ENCODE measurements at places on chromosomes 1 and 21. TPM values are rescaled to one million over a fixed set of nuclear protein-coding genes. Genes with fewer than 3 reads are reported as not detected.
A peak's percentile ranks its signal among the peaks of the same experiment; 100 is the strongest.

TFF3 gene
- 52.7 TPM for total RNA-seq

WNT3A gene
- total RNA-seq, result not detected

SLC16A1 gene
- 153 TPM for total RNA-seq

CFAP45 gene
- total RNA-seq, result 0.41 TPM

HSD3B1 gene
- total RNA-seq, result not detected

CAPN8 gene
- total RNA-seq, result not detected

MROH7 gene
- not detected for total RNA-seq

FNBP1L gene
- 39.2 TPM for total RNA-seq

OR10J1 gene
- not detected for total RNA-seq

CD164L2 gene
- total RNA-seq, result not detected

HRNR gene
- not detected for total RNA-seq

IRF6 gene
- not detected for total RNA-seq

IL19 gene
- not detected for total RNA-seq

SV2A gene
- 17.4 TPM for total RNA-seq

FHAD1 gene
- 2.3 TPM for total RNA-seq

DUSP12 gene
- 54.7 TPM for total RNA-seq

DNA sequence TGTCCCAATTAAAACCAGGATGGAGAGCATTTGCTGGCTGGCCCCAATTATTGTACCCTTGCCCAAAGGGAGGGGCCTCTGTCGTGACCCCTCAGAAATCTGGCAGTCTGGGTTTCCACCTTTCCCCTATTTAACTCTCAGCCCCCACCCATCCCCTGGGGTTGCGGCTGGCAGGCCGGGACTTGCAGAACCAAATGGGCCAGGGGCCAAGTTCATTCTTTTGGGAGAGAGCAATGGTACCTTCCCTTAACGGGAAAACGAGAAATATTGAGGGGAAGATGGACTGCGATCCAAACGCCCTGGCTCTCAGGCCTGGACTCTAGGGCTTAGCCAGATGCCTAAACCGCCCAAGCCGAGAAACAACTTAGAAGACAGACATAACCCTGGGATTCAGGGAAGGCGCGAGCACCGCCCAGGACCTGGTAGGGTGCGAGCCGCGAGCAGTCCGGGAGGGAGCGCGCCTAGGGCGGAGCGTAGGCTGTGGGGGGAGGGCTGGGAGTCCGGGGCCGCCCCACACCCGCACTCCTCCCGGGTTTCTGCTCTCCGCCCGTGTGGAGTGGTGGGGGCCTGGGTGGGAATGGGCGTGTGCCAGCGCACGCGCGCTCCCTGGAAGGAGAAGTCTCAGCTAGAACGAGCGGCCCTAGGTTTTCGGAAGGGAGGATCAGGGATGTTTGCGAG lies at the start of gene SLC27A3:
Gene SLC27A3 (plus strand): TSS at position 628 of the 678 bp plus-strand sequence. CDS start 91 bp downstream, outside the sequence.
- no peak for DNase-seq
- no peak within 1 kb of the TSS for H3K27ac ChIP-seq
- peak within 1 kb of the TSS; percentile 49 for H3K4me3 ChIP-seq
- H3K4me1 ChIP-seq, result no peaks in the 10 kb centered on the region
- no peaks in the 10 kb centered on the region for H3K36me3 ChIP-seq

GRCh38 chr1:205493241-205494085 lies 11.0 kb upstream of the CDK18 start:
- H3K4me3 ChIP-seq, result no peak overlapping the region
- peaks cover 18% of the 10 kb centered on the region for H3K4me1 ChIP-seq
- DNase-seq, result peak; percentile 62

DNA sequence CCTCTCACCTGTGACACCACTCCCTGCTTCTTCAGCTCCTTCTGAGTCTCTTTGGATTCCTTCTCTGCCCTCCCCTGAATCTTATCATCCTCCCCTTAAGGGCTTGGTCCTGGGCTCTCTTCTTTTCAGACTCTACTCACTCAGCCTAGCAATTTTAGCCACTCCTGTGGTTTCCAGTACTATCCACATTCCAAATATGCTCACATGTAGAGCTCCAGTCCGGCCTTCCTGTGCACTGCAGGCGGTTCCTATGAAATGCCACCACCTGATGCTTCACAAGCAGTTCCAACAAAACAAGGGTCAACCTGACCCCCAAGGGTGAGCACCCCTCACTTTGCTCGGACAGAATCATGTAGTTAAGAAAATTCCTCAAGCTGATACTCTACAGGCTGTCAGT lies 35.9 kb downstream of the MAB21L3 start:
- H3K4me1 ChIP-seq, result peaks cover 3% of the 10 kb centered on the region
- no peak overlapping the region for H3K4me3 ChIP-seq
- no peak for DNase-seq
- no peaks in the 10 kb centered on the region for H3K36me3 ChIP-seq
- no peaks in the 10 kb centered on the region for H3K27me3 ChIP-seq

DNA sequence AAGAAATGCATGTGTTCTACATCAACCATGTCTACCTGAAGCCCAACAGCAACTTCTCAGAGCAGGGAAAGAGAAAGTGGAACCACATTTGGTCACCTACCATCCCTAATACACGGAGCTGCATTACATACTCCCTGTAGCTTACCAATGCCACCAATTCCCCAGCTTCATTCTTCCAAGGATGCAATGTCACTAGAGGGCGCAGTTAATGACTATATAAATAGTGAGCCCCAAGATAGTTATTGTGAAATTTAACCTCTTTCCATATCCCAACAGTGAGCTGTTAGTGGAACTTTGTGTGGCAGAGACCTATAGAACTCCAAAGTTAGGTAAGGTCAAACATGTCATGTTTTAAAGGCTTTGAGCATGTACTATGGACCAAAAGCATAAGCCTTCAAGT lies 618.3 kb downstream of the SMYD3 start:
- no peaks in the 10 kb centered on the region for H3K4me1 ChIP-seq
- H3K4me3 ChIP-seq, result no peak overlapping the region
- no peaks in the 10 kb centered on the region for H3K36me3 ChIP-seq
- DNase-seq, result peak; percentile 36
- no peak overlapping the region for H3K27ac ChIP-seq
- no peaks in the 10 kb centered on the region for H3K27me3 ChIP-seq

- no peaks in the 10 kb centered on the region for H3K4me1 ChIP-seq
- H3K27ac ChIP-seq, result no peak overlapping the region
- no peak for DNase-seq
Observed at GRCh38 chr1:171845998-171846397, 4.7 kb downstream of the DNM3 start.

GRCh38 chr1:52365071-52365745 lies 797 bp downstream of the CC2D1B start:
- peaks cover 5% of the 10 kb centered on the region for H3K36me3 ChIP-seq
- H3K27me3 ChIP-seq, result no peaks in the 10 kb centered on the region
- peak; percentile 49 for DNase-seq
- peak overlapping the region; percentile 76 for H3K27ac ChIP-seq
- peak overlapping the region; percentile 88 for H3K4me3 ChIP-seq

GRCh38 chr21:30349572-30349971 lies 1.2 kb upstream of the KRTAP23-1 start:
- DNase-seq, result peak; percentile 3
- H3K27me3 ChIP-seq, result no peaks in the 10 kb centered on the region
- H3K4me3 ChIP-seq, result no peak overlapping the region

GRCh38 chr1:58597996-58598395 lies 20.9 kb upstream of the TACSTD2 start:
- no peak overlapping the region for H3K4me3 ChIP-seq
- H3K27me3 ChIP-seq, result 0 out of 2 replicates have a peak, but pooled peaks cover 2% of the 10 kb centered on the region
- H3K36me3 ChIP-seq, result no peaks in the 10 kb centered on the region
- H3K27ac ChIP-seq, result no peak overlapping the region

- DNase-seq, result no peak
- no peaks in the 10 kb centered on the region for H3K4me1 ChIP-seq
- H3K36me3 ChIP-seq, result no peaks in the 10 kb centered on the region
Observed at GRCh38 chr1:13703128-13703513, 3.1 kb downstream of the PRDM2 start.

GRCh38 chr1:67077593-67077992 lies 23.6 kb upstream of the SLC35D1 start:
- no peak overlapping the region for H3K4me3 ChIP-seq
- H3K4me1 ChIP-seq, result no peaks in the 10 kb centered on the region
- no peaks in the 10 kb centered on the region for H3K36me3 ChIP-seq
- no peak overlapping the region for H3K27ac ChIP-seq
- H3K27me3 ChIP-seq, result no peaks in the 10 kb centered on the region

DNA sequence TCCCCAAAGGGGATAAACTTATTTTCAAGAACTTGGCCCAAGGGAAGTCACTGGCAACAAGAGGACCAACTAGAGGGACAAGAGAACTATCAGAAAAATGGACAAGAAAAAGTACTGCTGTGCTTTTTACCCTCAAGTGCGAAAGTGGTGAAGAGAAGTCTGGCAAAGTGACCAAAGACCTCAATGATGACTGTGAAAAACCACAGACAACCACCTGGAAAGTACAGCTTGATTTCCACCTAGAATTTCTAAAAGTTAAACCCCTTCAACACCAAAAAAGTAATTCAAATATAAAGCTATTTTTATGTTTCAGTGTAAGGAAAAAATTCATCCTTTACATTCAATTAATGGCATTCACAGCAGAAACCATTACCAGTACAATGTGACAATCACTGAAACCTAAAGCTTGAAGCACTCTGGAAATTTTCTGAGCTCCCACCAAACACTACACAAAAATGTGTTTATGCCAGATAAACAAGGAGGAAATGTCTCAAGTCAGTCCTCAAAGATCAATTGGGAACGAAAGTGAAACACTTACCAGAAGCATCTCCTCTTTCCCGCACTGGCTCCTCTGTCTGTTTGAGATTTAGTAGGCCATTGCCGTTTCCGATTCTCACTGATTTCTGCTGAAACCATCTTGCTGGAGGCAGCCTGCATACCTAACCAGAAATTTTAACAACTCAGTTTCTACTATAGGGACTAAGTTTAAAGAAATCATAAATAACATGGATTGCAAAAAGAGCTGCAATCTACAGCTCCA lies 8.3 kb downstream of the SDE2 start:
- H3K4me1 ChIP-seq, result no peaks in the 10 kb centered on the region
- H3K4me3 ChIP-seq, result no peak overlapping the region
- H3K27ac ChIP-seq, result no peak overlapping the region
- no peak for DNase-seq
- H3K36me3 ChIP-seq, result peaks cover 73% of the 10 kb centered on the region
- no peaks in the 10 kb centered on the region for H3K27me3 ChIP-seq

- H3K36me3 ChIP-seq, result no peaks in the 10 kb centered on the region
- H3K4me3 ChIP-seq, result no peak overlapping the region
- DNase-seq, result no peak
- H3K4me1 ChIP-seq, result no peaks in the 10 kb centered on the region
- no peaks in the 10 kb centered on the region for H3K27me3 ChIP-seq
Observed at GRCh38 chr1:65924471-65924870, 131.8 kb downstream of the PDE4B start.

- no peak overlapping the region for H3K27ac ChIP-seq
- no peaks in the 10 kb centered on the region for H3K4me1 ChIP-seq
- H3K36me3 ChIP-seq, result no peaks in the 10 kb centered on the region
- DNase-seq, result no peak
Observed at GRCh38 chr1:196152975-196153374, 455.3 kb downstream of the KCNT2 start.

- H3K4me3 ChIP-seq, result no peak overlapping the region
- H3K36me3 ChIP-seq, result no peaks in the 10 kb centered on the region
- DNase-seq, result no peak
Observed at GRCh38 chr1:42118125-42118524, 35.1 kb upstream of the GUCA2B start.

DNA sequence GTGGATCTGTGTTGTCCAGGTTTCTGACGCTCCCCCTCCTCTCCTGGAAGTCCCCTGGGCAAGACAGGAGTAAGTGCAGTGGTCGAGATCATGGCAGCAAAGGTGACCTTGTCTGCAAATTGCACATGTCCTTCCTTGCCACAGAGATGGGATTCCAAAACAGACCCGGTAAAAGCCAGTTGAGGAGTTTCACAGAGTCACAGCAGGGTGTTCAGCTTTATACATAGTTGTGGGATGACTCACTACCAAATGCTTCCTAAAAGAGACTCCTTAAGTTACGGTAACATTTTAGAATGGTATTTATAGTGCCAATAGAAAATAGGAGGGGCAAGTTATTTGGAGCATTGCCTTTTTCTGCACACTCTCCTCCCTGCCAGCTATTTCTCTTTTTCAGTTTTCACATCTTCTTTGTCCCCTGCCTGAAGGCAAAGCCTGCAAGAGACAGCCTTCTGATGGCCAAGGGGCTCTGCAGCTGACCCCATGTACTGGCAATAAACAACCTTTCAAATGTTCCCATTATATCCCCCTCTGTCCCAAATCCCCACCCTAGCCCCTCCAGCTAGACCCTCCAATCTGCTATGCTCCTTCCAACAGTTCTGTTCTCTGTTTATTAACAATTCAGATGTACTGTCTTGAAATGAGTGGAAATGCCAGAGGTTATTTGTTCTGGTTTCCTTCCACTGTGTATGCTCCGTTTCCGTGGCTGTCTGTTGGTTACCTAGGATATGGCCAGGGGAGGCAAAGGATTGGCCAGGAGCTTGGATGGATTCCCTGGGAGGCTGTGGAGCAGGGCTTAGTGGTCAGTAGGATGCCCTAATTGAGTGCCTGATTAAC lies 115.0 kb downstream of the TGFB2 start:
- peak overlapping the region; percentile 74 for H3K27ac ChIP-seq
- H3K4me1 ChIP-seq, result peaks cover 21% of the 10 kb centered on the region
- no peaks in the 10 kb centered on the region for H3K27me3 ChIP-seq
- no peaks in the 10 kb centered on the region for H3K36me3 ChIP-seq

GRCh38 chr1:175162955-175163354 lies 29.6 kb downstream of the KIAA0040 start:
- no peaks in the 10 kb centered on the region for H3K36me3 ChIP-seq
- H3K27ac ChIP-seq, result no peak overlapping the region
- no peaks in the 10 kb centered on the region for H3K27me3 ChIP-seq
- no peak for DNase-seq

DNA sequence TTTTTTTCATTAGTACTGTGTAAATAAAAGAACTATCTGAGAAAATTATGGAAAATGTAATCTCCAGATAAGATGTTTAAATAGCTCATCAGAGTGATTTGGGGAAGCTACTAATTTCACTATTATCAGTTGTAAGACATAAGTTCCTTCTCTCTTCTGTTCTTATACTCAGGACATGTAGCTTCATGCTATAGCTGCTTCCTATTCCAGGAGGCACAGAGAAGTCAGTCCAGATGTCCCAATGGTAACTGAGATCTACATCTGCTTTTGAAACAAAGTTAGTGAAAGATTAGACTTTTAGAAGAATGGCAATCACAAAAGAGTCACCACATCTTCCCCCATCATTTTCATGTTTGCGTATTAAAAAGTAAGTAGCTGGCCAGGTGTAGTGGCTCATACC lies 5.6 kb downstream of the MAP3K21 start:
- no peak overlapping the region for H3K27ac ChIP-seq
- H3K4me1 ChIP-seq, result no peaks in the 10 kb centered on the region
- no peak for DNase-seq
- H3K27me3 ChIP-seq, result peaks cover 2% of the 10 kb centered on the region
- H3K4me3 ChIP-seq, result no peak overlapping the region

GRCh38 chr1:66090859-66091457 lies 298.3 kb downstream of the PDE4B start:
- no peaks in the 10 kb centered on the region for H3K4me1 ChIP-seq
- no peak overlapping the region for H3K4me3 ChIP-seq
- no peaks in the 10 kb centered on the region for H3K27me3 ChIP-seq
- peak; percentile 14 for DNase-seq

- no peaks in the 10 kb centered on the region for H3K4me1 ChIP-seq
- no peaks in the 10 kb centered on the region for H3K27me3 ChIP-seq
- H3K36me3 ChIP-seq, result no peaks in the 10 kb centered on the region
Observed at GRCh38 chr1:68442006-68442405, 7.7 kb downstream of the RPE65 start.
